PC-9 (cell line): ENCODE measurements at places on chromosomes 11 and 22.

GRCh38 chr22:26385164-26385563 is 43.9 kb upstream of the ASPHD2 start:
- no peak for DNase-seq

- no peak for DNase-seq
Measured at GRCh38 chr11:76888989-76889388, 28.3 kb downstream of the ACER3 start.

DNA sequence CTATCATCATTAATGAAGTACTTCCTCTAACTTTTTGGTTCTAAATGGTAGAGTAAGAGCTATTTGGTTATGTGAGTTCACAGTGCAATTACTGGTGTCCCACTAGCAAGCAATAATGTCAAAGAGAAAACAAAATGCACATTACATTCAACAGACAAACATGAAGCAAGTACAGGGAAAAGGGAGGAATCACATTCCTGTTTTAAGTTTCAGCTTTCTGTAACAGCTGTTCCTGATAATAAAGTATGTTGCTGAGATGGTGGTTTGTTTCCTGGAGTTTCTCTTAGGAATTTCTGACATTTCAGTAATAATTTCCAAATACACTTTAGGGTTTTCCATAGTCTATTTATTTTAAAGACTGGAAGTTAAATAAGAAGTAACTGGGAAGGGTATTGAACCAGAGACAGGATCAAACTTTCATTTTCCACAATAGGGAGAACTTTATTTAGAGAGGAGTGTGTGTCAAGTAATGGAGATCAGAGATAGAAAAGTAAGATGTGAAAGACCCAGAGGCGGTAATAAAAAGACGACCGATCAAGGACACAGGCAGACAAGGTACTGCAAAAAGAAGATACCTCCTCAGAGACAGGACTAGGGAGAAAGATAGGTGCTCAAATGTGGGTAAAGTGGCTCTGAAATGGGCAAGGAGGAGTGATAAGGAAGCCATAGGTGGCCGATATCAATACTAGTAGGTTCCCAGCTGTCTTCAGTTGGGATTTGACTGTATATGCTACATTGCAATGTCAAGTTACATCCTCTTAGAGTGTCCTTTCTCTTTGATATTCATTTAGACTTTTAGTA is 20.8 kb upstream of the CLNS1A start:
- DNase-seq = no peak

DNA sequence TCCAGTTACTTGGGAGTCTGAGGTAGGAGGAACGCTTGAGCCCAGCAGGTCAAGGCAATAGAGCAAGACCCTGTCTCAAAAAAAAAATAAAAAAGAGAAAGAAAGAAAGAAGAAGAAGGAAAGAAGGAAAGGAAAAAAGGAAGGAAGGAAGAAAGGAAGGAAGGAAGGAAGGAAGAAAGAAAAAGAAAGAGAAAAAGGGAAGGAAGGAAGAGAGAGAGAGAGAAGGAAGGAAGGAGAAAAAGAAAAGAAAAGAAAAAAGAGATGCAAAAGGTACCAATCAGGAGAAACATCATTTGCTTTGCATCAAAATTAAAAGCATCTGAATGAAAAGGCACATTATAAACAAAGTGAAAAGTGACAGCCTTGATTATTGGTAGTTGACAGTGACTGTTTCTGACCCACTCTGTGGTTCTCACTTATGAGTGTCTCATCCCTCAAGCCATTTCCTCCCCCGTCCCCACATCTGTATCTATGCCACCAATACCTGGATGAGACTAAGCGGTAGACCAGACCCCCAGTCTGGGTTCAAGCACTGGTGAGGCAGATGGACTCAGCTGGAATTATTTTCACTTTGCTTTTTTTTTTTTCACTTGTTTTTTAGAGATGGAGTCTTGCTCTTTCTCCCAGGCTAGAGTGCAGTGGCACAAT is 33.0 kb upstream of the XBP1 start:
- no peak for DNase-seq

GRCh38 chr11:119607726-119608125 is 121.3 kb downstream of the NECTIN1 start:
- DNase-seq = no peak

GRCh38 chr11:81897639-81898038 is 836.0 kb downstream of the FAM181B start:
- DNase-seq = no peak

DNA sequence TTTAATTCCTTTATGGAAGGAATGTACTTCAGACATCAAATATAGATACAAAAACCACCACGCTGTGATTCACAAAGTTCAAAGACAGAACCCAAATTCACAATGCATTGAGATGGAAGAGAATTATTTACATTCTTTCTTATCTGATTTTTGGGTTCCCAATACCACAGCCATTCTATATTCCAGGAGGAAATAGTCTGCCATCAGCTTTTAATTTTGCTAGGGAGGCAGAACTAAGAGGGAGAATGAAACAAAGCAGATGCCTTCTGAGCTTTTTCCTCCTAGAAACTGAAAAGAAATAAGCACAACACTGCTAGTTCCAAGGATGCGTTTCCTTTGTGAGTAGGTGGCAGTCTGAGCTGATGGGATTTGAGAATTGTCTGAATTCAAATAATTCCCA is 283.0 kb upstream of the NARS2 start:
- DNase-seq = no peak

DNA sequence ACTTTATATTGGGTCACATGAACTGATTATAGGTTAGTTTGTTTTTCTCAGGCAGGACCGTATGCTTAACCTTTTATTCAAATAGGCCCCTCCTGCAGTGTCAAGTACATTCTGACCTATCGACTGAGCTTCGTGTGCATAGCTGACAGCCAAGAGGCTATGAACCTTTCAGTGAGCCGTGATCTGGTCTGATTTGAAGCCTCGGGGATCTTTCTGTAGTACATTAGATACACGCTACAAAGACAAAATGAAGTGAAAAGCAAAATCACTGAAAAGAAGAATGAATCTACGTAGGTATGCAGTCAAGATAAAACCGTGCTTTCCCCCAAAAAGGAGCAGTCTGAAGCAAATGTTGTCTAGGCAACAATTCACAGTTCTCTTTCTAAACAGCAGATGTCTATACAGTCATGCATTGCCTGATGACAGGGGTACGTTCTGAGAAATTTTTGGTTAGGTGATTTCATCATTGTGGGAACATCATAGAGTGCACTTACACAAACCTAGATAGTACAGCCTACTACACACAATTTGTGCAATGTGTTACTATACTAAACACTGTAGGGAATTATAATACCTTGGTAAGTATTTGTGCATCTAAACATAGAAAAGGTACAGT is 18.1 kb downstream of the JHY start:
- DNase-seq = no peak

DNA sequence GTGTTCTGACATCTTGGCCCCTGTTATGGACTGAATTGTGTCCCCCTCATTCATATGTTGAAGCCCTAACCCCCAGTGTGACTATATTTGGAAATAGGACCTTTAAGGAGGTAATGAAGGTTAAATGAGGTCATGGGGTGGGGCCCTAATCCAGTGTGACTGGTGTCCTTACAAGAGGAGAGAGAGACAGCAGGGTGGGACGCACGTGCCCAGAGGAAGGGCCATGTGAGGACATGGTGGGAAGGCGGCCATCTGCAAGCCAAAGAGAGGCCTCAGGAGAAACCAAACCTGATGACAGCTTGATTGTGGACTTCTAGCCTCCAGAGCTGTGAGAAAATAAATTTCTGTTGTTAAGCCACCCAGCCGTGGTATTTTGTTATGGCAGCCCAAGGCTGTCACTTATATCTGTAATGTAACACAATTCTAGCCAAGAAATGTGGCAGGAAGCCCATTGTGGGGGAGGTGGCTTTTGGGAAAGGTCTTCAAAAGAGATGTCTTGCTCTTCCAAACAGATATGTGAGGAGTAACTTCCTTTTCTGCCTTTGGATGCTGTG is 23.7 kb downstream of the SLC22A6 start:
- no peak for DNase-seq

- DNase-seq = no peak
Measured at GRCh38 chr11:111441443-111441842, 62.4 kb upstream of the POU2AF1 start.

GRCh38 chr11:65425105-65425970 is 2.7 kb downstream of the NEAT1 start:
- peak; percentile 77 for DNase-seq

DNA sequence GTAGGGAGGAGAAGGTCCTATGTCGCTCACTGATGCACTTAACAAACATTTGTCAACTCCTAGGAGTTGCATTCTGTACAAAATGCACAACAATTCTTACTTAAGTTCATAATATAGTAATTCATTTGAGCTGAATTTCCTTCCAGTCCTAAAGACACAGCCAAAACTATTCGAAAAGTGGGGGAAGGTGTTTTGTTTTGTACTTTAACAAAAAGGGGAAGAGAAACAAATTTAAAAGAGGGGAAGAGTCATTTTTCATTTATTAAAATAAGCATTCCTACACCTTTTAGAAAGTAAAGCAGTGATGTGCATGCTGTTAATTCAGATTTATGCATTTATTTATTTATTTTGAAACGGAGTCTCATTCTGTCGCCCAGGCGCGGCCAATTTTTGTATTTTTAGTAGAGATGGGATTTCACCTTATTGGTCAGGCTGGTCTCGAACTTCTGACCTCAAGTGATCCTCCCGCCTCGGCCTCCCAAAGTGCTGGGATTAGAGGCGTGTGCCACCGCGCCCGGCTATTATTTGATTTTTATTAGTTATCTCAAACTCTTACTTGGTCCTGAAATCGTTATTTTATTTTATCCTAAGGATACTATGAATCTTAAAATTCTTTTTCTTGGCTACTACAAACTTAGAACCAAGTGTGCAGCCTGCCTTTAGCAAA is 1.1 kb upstream of the FANCF start:
- DNase-seq = no peak

GRCh38 chr22:24723111-24723510 is 51.4 kb downstream of the PIWIL3 start:
- no peak for DNase-seq

DNA sequence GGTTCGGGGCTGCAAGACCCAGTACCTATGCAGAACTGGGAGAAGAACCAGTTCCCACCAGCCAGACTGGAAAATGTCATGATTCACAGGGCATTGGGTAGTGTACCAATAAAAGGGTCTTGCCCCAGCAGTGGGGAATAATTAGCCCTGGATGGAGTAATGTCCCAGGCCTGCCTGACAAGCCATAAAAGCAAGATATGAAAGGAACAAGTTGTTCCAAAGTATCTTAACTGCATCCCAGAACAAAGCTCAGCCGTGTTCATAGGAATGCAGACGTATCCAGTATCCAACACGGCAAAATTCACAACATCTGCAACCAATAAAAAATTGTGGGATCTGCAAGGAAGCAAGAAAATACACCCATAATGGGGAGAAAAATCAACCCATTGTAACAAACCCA is 47.9 kb downstream of the ASCL2 start:
- no peak for DNase-seq

DNA sequence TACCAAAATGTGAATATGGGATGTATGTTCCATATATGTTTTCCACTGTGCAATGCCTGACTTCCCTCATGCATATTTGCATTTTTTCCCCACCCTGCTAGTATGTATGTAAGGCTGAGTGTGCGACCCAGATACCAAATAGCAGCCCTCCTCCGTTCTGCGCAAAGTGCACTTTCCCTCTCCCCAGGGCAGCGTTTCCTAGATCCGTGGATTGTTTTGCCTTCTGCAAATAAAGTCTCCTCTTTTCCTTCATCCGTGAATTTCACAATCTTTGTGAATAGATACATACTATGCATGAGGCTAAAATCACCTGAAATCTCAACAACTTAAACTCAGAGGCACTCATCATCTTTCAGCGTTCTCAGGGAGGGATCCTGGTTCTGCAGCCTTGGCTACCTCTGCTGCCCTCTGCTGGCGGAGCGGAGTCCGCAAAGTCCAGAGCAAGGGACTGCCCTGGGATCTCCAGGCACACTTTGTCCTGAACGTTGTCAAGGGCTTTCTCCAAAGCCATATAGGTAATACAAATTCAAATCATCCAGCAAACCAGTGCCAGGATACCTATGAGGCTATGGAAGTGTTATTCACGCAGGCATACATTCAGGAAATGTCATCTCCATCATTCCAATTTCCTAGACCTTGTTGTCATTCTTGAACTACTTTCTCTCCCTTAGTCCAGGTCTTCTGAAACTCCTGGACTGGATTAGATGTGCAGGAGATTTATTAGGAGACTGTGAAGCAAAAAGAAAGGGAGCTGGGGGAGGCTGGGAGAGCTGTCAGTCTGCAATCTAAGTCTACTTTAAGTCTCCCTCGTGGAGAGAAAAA is 53.1 kb downstream of the CNTF start:
- peak; percentile 59 for DNase-seq

GRCh38 chr11:35427071-35427470 is 7.7 kb upstream of the SLC1A2 start:
- DNase-seq = no peak

DNA sequence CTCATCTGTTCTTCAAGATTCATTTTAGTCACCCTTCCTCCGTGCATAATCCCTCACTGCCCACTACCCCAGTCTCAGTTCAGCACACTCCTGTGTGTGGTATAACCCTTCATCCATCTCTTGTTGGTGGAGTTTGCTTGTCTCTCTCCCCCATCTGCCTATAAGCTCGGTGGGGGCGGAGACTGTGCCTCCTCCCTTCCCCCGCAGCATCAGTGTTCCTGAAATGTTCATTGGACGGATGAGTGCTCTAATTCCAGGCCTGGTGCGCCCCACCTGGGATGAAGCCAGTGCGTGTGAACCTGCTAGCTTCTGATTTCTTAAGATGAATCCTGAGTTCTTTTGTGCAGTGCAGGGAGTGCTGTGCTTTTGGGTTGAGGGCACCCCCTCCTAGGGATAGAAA is 100.0 kb downstream of the GRIK4 start:
- no peak for DNase-seq

- DNase-seq = no peak
Measured at GRCh38 chr11:78131956-78132355, 7.5 kb downstream of the ALG8 start.

- no peak for DNase-seq
Measured at GRCh38 chr11:126173257-126173656, 38.2 kb downstream of the RPUSD4 start.

GRCh38 chr11:63837027-63837688 is 1.8 kb upstream of the MARK2 start:
- DNase-seq = peak; percentile 66

GRCh38 chr11:119512369-119512768 is 89.4 kb upstream of the THY1 start:
- DNase-seq = no peak

DNA sequence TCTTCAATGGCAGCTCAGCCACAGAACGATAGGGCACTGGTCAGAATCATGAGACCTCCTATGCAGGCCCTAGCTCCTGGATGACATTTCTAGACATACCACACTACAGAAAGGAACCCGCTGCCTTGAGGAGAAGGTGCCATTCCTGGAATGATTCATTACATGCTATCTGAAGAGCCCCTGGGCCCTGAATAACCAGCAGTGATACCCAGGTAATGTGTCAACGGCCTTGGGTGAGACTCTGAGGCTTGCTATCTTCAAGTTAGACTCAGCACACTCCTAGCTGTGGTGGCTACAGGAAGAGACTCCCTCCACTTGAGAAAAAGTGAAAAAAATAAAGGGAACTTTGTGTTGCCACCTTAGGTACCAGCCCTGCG is 161.2 kb upstream of the GRIA4 start:
- no peak for DNase-seq
